ENCODE measurements at places on chromosomes 4 and X.

DNA sequence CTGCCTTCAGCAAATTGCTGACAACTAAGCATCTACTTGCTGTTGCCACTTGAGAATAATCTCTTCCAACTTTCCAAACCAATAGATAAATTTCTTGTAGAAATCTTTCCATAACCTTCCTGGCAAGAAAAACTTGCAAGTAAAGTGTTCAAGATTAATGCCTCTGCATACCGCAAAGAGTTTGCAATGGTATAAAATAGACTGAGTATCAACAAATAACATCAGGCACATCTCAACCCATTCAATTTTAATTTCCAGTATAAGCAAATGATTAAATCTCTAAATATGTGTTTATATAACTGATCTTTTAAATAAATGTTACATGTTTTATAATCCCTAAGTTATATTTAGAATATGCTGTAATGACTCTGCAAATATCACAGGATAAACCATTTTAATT, 275.2 kb upstream of the AGA start:
- DNase-seq, result no peak

DNA sequence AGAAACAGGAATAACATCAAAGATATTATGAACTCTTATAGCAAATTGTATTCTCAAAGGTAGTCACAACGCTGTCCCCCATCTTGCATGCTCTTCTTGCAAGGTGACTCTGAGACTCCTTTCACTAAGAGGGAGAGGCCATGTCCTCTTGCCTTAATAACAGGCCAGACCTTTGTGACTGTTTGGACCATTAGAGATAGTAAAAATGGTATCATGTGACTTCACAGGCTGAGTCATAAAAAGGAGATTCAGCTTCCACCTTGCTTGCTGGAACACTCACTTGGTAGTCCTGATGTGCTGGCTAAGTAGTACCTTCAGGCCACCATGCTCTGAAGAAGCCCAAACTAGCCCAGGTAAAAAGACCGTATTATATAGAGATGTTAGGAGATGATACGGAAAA, 143.8 kb downstream of the FBXW7 start:
- no peak for DNase-seq

DNA sequence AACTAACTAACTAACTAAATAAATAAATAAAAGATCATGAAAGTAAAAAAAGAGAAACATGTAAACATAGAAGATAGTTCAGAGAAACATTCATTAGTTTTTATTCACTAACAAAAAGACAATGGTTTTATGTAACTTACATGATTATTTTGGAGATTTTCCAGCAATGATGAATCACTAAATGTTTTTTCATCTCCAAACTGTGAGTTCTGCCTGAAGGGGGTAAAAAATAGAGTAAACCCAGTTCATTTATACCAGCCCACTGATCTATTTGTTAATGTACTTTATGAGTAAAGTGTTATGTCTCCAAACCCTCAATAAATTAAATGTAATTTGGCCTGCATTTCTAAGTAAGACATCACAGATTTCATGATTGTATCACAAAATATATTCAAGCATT, 101.1 kb downstream of the ATP8A1 start:
- DNase-seq, result no peak

GRCh38 chrX:53383376-53384076, 38.9 kb downstream of the SMC1A start:
- DNase-seq, result no peak

DNA sequence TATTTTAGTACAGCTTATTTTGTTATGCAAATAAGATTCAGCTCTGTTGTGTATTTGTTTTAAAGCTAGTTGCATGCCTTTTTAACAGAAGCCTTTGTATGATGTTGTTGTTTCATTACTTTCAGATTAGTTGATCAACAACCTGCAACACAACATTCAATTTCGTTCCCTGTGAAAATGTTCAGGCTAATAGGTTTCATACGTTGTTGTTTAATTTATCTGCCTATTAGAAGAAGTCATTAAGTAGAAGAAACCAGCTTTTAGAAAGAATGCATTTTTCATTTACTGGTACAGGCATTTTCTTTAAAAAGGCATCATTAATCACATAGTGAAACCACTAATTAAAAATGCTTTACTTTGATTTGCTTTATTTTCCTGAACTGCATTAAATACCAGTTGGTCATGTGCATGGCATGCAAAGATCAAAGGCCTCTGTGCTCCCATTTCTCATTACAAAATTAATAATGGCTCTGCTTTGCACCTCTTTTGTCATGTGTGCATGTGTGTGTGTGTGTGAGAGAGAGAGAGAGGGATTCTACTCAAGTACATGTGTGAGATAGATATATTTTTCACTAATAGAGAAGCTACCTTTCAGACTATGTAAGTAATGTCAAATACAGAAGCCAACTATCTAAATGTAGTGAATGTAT, 29.2 kb upstream of the CTSO start:
- no peak for DNase-seq

DNA sequence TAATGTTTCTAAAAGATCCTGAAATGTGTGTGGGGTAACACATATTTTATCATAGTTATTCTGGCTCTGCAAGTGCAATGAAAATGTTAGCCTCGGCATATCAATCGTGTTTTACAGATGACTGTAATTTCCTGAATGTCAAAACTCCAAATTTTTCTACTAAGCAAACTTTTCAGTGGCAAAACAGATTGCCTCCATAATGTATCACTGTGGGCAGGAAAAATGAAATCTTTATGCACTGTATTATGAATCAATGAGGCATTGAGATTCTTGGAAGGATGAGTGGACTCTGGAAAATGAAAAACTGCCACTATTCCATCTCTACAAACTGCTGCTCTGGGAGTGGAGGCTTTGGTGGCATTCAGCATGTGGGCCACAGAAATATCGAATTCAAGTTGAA, 160.1 kb upstream of the MBNL3 start:
- peak; percentile 30 for DNase-seq
